Body of pancreas (tissue), 4 donors: ENCODE measurements at places on chromosomes 5 and 9.

- DNase-seq: no peak
Observed at GRCh38 chr5:178536541-178537466, 53.4 kb downstream of the COL23A1 start.

DNA sequence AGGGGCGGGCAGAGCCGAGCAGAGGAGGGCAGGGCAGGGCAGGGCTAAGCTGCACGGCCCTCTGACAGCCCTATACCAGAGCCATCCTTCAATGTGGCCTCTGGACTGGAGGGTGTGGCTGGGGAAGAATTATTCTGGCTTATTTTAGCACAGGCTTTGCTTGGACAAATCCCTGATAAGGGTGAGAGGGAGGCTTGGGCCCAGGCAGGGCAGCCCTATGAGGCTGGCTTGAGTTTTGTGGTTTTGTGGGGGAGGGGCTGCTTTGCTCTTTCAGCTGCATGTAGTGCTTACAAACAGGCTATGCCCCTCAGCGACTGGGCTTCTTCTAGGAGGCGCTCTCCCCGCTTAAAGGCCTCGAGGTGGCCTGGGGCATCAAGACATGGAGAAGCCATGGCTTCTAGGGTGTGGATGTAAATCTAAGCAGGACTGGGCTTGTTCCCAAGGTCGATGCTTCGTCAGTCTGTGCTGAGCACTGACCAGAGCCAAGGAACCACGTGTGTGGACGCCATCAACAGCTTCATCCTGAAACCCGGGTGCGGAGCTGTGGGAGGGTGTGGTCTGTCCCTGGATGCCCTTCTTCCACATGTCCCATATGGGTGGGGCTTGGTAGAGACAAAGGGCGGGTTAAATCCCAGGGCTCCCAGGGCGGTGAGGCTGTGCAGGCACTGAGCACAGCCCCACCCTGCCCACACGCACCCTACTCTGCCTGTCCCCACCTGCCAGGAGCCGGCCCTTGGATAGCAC is 45.7 kb upstream of the IPPK start:
- no peak for DNase-seq

- no peak for DNase-seq
Observed at GRCh38 chr5:95285409-95285755, 488 bp upstream of the MCTP1 start.

GRCh38 chr9:98008764-98009163 is 25.6 kb downstream of the ANP32B start:
- DNase-seq: no peak
